ENCODE measurements at places on chromosomes 13 and 19. TPM values are rescaled to one million over a fixed set of nuclear protein-coding genes. Genes with fewer than 3 reads are reported as not detected.

ZNF208 gene
- total RNA-seq, result 1.4 TPM

HIF3A gene
- total RNA-seq, result under 0.01 TPM

NEK5 gene
- total RNA-seq, result 0.28 TPM

SYNE4 gene
- total RNA-seq, result 0.28 TPM

Measured in regular cardiac myocyte (primary cell).